ENCODE measurements at places on chromosomes 12 and 14.
A peak's percentile ranks its signal among the peaks of the same experiment; 100 is the strongest.

DNA sequence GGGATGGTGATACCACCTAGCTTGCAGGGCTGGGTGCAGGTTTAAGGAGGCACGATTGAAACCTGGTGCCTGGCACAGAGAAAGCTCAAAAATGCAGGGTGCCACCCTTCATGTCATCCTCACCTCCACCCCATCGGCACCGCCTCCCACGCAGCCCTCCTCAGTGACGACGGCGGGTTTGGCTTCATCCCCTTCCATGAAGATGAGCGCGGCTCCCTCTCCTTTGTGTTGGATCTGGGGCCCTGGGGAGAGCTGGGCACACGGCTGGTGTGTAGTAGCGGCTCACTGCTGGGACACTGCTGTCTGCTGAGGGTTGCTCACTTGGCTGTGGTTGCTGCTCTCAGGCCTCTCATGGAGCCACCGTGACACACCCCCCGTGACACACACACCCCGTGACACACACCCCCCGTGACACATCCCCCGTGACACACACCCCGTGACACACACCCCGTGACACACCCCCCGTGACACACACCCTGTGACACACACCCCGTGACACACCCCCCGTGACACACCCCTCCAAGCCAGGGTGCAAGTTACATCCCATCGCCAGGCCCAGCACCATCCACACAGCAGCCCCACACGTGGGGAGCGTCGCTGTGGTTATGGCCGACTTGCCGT, 42.9 kb upstream of the FZD10 start:
- DNase-seq = no peak

DNA sequence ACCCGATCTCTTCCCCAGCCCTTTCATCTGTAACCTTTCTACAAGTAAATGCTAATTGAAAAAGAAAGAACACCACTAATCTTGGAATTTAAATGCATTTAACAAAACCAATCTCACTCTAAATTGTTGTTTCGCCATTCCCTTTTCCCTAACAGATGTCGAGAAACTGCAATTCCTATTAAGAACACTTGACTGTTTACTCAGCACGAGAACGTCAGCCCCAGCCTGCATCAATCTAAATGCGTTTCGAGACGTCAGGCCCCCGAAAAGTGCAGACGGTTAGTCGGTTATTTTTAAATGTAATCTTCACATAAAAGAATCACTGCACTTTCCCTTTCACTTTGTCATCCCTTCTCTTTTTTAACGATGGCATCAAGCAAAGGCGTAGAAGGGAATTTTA, 837.6 kb downstream of the VRK1 start:
- DNase-seq = peak; percentile 2

DNA sequence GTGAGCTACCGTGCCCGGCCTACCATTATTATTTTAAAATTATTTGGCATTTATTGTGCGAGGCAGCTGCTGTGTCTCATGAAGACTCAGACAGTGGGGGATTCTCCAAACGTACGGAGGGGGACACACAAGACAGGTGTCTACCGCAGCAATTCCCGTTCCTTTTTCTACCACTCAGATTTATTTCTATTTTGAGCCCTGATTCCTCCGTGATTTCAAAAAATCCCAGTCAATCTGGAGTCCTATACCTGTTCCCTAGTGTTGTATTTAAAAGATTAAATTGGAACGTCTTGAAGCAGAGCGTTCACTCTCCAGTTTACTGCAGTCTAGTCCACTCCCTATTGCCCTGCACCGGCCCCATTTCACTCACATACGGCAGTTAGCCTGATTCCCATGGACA, 97.9 kb downstream of the AACS start:
- DNase-seq = no peak

GRCh38 chr12:49197256-49197655, 8.4 kb upstream of the TUBA1A start:
- DNase-seq = no peak

GRCh38 chr12:111521801-111522200, 77.3 kb downstream of the ATXN2 start:
- no peak for DNase-seq

- no peak for DNase-seq
Measured at GRCh38 chr14:103216857-103217256, 93.6 kb downstream of the TNFAIP2 start.

- no peak for DNase-seq
Measured at GRCh38 chr12:67741270-67741669, 92.7 kb downstream of the DYRK2 start.

- DNase-seq = peak; percentile 31
Measured at GRCh38 chr12:88035907-88036289, 6.7 kb upstream of the C12orf50 start.

DNA sequence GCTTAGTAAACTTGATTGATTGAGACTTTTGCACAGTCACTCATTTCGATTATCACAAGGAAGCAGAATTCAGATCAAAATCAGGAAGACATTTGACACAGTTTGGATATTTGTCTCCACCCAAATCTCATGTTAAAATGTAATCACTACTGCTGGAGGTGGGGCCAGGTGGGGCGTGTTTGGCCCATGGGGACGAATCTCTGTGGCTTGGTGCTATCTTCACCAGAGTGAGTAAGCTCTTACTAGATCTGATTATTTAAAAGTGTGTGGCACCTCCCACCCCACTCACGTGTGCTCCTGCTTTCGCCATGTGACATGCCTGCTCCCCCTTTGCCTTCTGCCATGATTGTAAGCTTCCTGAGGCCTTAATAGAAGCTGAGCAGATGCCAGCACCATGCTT, 291.4 kb downstream of the PCNX1 start:
- no peak for DNase-seq

DNA sequence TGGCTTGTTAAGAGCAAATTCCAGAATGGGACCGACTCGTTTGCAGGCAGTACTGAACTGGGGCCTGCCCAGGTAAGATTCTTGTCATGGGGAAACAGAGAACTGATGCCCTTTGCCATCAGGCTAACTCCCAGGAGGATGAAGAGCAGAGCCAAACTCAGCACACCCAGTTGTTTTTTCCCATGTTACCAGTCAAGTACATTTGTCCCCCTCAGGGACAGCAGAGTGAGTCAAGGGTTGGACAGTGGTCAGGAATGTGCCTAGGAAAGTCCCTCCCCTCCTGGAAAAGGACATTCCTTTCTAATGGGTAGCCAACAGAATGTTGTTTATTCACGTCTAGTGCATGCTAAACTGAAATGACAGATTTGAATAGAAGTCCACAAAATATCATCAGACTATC, 1.6 kb downstream of the ART4 start:
- peak; percentile 89 for DNase-seq

DNA sequence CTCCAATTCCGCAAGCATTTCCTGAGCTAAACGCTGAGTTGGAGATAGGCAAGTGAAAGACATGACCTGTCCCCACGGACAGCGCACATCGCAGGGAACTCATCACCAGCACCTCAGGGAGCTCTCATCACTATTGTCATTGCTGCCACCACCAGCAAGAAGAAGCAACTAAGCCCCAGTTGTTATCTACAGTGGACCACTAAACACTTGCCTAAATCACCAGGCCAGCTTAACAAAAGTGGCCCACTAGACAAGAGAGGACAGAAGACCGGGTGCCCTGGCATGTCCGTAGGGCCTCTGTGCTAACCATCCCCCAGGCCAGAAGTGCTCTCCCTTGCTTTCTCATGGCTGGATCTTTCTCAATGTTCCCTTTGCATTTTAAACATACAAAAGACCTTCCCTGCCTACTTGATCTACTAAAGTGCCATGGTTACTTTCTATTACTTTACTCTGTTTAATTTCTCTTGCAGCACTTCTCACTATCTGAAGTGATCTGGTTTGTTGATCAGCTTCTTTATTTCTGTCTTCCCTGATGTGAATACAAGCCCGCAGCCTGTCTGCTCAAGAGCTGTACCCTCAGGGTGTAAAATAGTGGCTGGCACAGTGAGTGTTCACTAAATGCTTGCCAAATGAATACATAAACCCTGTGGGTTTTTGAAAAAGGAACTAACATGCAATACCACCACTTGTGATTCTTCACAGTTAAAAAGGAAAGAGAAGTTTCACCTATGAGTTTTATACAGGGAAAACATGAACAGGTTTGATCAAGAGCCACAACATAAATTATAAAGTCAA, 60.9 kb upstream of the RFLNA start:
- DNase-seq = peak; percentile 46

DNA sequence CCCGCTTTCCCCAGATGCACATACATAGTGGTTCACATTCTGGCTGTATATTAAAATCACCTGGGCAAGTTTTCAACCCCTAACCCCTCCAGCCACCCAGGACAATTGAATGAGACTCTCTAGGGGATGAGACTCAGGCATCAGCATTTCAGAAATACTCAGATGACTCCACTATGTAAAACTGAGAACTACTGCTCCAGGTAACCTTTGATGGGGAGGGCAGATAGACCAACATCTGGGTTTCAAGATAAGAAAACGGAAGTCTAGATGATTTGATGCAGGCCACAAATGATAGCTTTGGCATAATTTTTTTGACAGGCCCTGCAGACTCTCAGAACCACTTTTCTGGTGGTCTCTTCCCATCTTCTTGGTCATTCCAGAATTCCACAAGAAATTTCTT, 341.1 kb downstream of the EMP1 start:
- DNase-seq = no peak

DNA sequence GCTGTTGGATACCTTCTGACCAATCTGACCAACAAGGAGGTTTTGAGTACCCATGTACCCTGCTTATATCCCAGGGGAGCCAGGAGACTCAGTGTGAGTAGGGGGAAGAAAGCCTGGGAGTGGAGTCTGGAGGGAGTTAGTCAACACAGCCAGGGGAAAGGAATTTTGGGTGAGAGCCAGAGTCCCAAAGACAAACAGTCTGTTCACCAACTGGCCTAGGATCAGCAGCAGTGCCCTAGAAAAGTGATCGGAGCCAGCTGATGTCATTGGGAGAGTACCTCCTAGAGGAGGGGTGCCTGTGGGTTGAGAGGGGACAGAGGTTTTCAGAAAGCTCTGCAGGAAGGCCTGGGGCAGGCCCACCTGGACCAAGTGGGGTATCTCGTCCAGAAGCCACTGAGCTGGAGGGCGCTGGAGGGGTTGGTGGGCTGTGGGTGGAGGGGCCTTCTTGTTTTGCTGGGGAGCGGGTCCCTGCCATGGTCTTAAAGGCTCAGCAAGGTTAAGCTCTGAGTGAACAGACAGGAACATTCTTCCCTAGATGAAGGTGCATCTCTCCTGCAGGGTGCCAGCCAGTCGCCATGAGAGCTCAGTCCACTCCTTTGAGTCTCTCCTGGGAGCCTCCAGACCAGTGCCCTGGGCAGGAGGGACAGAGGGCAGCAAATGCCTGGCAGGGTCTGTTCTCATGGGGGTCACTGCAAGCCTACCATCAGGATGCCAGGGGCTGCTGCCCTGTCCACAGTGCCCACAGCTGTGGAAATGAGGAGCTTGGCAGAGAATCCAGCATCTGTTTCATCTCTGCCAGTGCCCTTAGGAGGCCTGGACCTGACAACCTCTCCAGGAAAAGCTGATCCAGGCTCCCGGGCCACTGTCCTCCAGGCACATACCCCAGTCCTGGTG, 63.6 kb downstream of the CHGA start:
- DNase-seq = peak; percentile 65

GRCh38 chr14:76311079-76311758, 64.7 kb upstream of the ESRRB start:
- no peak for DNase-seq

- no peak for DNase-seq
Measured at GRCh38 chr12:56716933-56717880, 7.9 kb downstream of the NACA start.

- DNase-seq = no peak
Measured at GRCh38 chr12:42172441-42173210, 28.0 kb upstream of the GXYLT1 start.

GRCh38 chr14:99127651-99128167, 144.3 kb downstream of the BCL11B start:
- peak; percentile 26 for DNase-seq

GRCh38 chr12:106873983-106874382, 81.7 kb upstream of the TMEM263 start:
- DNase-seq = no peak

DNA sequence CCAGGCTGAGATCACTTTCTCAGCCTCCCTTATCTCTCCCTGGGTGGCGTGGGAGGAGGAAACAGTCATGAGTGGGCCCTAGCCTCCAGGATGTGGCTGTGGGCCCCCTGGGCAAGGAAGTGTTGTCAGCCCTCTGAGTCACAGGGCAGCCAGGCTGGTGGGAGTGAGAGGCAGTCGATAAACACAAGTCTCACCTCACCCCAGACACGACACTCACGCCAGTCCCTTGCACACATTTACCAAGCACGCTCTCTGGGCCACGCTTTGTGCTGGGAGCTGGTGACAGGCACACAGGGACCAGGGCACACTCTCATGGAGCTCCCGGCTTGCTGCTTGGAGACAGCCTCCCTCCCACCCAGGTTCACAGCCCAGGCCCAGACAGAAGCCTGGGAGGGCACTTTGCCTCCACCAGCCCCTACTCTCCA, 1.9 kb upstream of the KRT79 start:
- DNase-seq = peak; percentile 26

DNA sequence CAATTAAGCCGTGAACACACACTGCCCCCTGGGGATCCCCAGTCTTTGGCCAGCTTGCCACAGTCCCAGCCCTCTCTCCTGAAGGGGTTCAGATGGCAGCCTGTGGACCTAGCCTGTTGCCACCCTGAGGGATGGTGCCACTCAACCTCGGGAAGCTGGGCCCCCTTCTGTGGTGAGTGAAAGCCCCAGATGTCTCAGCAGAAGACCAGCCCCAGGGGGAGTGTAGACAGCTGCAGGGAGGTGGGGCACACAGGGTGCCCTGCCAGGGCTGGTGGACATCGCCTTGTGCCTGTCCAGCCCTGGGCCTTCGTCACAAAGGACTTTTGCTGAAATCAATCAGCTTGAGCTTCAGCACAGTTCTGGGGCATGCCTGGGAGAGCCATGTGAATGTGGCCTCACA, 32.4 kb downstream of the C14orf132 start:
- DNase-seq = no peak

GRCh38 chr12:88570103-88570502, 10.2 kb downstream of the KITLG start:
- DNase-seq = peak; percentile 67

DNA sequence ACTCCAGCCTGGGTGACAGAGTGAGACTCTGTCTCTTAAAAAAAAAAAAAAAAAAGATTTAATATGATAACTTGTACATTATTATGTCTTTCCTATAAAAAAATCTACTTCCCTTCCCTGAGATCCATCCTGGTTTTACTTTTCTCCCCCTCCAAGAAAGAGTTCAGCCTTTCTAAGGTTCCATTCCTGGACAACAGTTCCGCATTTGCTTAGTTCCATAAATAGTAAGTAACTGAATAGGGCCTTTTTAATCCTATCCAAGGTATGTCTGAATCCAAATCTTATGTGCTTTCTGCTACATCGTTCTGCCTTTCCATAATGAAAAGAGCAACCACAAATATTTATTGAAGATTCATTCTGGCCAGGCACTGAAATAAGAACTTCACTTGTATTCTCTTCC, 187.8 kb downstream of the DACT1 start:
- no peak for DNase-seq

DNA sequence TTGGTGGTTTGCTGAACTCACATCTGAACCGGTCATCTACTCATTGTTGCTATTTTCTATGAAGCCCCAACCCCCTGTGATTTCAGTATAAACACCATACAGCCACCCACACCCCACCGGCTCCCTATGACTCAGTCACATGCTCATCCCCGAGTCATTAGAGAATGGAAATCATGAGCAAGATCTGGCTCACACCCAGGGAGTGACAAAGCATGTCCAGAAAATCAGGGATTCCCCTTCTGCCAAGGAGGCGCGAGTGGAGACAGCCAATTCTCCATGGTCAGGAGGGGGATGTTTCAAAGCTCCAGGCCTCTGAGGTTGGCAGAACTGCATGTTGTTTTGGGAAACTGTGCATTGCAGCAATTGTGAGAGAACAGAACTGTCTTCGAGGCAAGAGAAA, 657.5 kb upstream of the TBX3 start:
- peak; percentile 97 for DNase-seq
